HT1080 (cell line): ENCODE measurements at places on chromosomes 5 and 9. TPM values are rescaled to one million over a fixed set of nuclear protein-coding genes. Genes with fewer than 3 reads are reported as not detected.

DNA sequence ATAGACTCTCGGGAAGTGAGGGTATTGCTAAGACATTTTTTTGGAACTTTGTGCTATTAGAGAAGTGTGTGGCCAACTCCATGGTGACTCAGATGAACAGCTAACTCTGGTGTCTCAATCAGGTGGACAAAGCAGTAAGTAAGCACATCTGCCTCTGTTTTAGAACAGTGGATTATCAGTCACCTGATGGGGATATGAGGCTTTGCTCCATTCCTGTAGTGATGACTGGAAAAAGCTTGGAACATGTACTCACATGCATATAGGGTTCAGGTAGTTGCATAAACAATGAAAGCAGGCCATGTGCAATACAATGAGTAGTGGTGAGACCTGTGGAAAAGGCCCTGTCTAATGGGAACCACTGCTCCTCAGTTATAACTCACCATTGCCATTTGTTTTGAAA lies 168.2 kb upstream of the FBN2 start:
- DNase-seq, result peak; percentile 13

DNA sequence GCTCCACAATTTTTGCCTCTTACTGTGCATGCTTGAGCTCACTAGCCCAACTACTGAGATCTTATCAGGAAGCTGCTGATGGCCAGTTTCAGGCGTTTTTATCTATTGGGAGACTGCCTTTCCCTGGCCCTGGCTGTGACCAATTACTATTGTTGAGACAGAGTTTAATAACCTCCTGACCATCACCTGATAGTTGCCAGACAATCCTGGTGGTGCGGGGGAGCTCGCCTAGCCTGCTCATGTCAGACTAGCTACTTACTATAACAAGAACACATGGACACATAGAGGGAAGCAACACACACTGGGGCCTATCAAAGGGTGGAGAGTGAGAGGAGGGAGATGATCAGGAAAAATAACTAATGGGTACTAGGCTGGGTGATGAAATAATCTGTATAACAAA lies 13.0 kb upstream of the OXCT1 start:
- no peak for DNase-seq

The ST8SIA4 gene
- total RNA-seq, result not detected in 2 replicates

GRCh38 chr5:112549605-112550166 lies 130.6 kb upstream of the EPB41L4A start:
- no peak for DNase-seq

GRCh38 chr9:83081846-83082245 lies 18.9 kb upstream of the RASEF start:
- DNase-seq, result no peak

The TAF11L4 gene
- not detected in 2 replicates for total RNA-seq

The TLE1 gene
- 34.3 and 53.7 TPM in 2 replicates for total RNA-seq

The PRUNE2 gene
- 0.50 and 0.59 TPM in 2 replicates for total RNA-seq

- DNase-seq, result peak; percentile 95
Observed at GRCh38 chr5:159826351-159827214, 89.7 kb upstream of the ADRA1B start.

GRCh38 chr9:112884721-112885120 lies 6.0 kb downstream of the SLC46A2 start:
- DNase-seq, result no peak

GRCh38 chr5:79025054-79025472 lies 40.0 kb upstream of the ARSB start:
- peak; percentile 52 for DNase-seq

DNA sequence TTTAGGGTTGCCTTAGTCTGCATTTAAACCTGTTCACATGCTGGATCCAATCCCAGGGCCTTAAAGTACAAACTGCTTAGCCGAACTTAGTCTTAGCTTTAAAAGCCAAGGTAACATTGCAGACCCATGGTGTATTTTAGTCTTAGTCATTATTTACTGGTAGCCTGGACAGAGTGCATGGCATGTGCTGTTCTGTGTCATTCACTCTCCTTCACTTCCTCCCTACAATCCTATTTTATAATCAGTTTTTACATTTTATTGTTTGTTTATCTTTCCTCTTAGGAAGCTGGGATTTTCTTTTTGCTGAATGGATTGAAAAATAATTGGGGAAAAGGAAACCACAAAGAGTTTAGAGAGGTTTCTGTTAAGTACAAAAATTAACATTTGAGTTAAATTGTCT lies 29.4 kb upstream of the TAL2 start:
- no peak for DNase-seq

GRCh38 chr9:110830495-110830894 lies 161.9 kb downstream of the MUSK start:
- DNase-seq, result no peak

DNA sequence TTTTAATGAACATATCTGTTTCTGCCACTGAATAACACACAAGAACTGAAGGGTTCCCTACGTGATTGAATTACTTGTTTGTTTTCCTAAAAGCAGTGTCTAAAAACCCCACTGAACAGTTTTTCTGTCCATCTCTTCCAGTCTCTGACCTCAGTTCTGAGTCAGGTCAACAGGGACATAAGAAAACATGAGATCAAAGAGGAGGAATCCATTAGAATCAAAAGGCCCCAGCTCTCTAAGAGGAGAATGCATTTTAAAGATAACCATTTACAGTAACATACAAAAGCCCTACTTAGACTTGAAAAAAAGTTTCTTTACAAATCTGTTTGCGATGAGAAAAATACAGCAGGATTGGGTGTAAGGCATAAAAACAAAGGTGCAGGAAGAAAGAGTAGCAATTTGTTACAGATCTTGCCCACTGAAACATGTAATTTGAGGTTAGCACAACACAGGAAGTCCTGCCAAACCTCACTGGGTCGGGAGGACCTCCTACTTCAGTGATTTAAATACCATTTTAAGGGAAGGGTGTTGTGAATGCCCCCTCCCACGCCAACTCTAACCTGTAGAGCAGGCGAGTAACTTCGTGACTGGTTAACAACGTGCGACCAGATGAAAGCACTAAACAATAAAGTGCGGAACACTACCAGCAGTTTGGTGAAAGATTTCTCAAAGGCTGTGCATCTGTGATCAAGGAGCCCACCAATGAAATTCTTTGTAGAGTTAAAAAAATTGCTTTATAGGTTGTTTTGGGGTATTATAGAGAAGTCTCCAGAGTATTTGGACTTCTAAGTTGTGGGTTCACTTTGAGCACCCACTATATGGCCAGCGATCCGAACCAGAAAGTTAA lies 1.3 kb downstream of the QSOX2 start:
- DNase-seq, result no peak

DNA sequence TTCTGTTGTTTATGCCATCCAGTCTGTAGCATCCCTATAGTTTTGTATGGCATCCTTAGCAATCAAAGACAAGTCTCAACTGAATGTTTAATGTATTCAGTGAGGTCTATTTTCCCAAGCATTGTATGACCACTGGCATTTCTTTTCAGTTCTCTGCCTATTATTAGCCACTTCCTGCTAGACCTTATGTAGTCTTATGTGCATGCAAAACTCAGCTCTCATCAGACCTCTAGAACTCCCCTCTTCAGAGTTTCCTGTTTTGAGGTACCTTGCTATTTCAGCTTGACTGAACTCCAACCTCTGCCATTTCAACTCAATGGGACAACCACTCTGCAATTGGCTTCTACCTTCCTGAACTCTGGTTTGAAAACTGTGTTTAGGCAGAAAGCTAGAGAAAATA lies 113.2 kb downstream of the SLC25A46 start:
- DNase-seq, result no peak

GRCh38 chr5:123517476-123517875 lies 5.5 kb downstream of the CSNK1G3 start:
- no peak for DNase-seq

The GARIN3 gene
- total RNA-seq, result not detected in 2 replicates

The GNA14 gene
- not detected in 2 replicates for total RNA-seq

The IL13 gene
- total RNA-seq, result not detected in 2 replicates

- DNase-seq, result peak; percentile 96
Observed at GRCh38 chr5:52948418-52949076, 40.6 kb upstream of the ITGA2 start.

The ENTREP1 gene
- total RNA-seq, result 0.43 and 0.51 TPM in 2 replicates

The IL3 gene
- total RNA-seq, result not detected in 2 replicates

DNA sequence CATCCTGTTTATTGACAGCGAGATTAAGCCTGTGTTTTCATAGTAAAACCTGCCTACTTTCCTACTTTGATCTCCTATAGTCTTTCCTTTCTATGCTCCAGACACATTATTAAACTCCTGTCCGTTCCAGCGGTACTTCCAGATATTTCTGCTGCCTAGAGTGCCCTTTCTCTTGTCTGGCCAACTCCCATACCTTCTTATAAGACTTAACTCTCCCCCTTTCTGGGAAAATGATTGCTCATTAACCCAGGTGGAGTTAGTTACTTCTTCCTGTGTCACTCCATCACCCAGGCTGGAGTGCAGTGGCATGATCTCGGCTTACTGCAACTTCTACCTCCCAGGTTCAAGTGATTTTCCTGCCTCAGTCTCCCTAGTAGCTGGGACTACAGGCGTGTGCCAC lies 33.1 kb downstream of the KDM4C start:
- no peak for DNase-seq

The DOCK2 gene
- 2.1 and 2.9 TPM in 2 replicates for total RNA-seq

DNA sequence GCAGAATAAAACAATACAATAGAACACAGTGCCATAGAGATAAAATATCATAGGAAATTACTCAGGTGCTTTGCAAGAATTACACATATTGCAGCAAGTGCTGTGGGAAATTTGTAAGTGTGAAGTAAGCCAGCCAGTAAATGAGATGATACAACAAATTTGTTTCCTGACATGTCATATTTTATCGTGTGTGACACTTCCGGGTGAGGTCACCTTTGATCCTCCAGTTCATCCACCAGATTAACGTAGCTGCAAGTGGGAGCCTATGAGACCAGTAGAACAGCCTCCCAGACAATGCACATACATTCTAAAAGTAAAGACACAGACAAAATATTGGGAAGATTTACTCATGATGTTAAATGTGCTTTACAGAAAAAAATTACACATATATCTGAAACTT lies 72.2 kb downstream of the PRDM9 start:
- no peak for DNase-seq

- no peak for DNase-seq
Observed at GRCh38 chr9:127278372-127278771, 13.8 kb downstream of the GARNL3 start.

GRCh38 chr9:37693260-37693659 lies 42.5 kb downstream of the FRMPD1 start:
- DNase-seq, result peak; percentile 11

DNA sequence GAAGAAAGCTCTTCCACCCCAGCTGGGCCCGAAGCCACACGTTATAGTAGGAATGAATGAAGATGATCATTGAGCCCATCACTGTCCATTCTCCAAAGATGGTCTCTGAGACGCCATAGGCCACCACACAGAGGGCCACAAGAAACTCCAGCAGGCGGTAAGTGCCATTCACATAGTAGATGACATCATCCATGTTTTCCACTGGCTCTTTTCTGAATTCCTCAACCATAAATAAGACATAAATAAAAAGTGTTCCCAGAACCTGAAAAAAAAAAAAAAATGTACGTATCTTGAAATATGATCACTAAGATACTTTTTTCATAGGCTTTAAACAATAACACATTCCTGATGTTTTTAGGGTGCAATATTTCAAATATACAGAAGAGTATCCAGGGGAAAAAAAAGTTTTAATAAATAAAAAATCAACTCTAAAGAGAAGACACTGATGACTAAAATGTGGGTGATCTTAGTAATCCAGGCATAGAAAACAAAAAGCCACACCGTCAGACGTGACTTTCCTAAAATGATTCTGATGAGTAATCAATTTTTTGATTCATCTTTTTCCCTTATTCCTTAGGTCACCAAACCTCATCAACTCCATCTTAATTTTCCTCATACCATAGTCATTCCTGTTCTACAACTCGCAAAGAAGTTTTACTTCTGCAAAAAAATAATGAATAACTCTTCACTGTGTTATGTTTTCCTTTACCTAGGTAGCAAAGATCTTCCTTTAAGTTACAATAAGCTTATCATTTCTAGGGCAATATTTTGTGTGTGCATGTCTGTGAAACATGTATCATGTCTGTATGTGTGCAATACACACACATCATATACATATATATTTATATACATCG lies 47.8 kb downstream of the RNF145 start:
- no peak for DNase-seq

DNA sequence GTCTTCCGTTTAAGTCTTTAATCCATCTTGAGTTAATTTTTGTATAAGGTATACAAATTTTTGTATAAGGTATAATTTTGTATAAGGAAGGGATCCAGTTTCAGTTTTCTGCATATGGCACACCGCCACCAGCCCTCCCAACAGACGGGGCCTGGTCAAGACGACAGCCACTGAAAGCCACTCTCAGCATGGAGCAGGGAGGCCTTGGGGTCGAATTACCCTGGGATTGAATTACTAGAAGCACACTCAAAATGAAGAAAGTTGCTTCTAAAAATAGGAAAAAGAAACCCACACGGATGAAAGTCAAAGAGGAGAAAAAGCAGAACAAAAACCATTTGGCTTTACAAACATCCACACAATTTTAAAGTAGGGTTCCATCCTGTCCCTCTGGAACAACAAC lies 586.2 kb upstream of the ADAMTS16 start:
- no peak for DNase-seq

DNA sequence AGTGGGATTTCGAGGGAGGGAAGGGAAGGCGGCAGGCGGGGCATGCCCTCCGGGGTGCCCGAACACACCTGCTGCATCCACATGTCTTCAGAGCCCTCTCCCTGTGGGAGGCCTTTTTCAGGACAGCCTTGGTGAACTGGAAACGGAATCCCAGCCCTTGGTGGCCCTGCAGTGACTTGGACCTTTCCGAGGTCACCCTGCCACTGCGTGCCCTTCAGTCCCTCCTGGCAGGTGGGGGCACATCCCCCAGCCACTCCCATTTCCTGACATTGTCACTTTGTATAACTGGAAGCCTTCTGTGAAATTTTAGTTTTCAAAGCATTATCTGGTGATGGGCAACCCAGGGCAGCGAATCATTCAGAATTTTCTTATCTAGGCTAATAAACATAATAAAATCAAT lies 11.0 kb upstream of the AHRR start:
- DNase-seq, result no peak

DNA sequence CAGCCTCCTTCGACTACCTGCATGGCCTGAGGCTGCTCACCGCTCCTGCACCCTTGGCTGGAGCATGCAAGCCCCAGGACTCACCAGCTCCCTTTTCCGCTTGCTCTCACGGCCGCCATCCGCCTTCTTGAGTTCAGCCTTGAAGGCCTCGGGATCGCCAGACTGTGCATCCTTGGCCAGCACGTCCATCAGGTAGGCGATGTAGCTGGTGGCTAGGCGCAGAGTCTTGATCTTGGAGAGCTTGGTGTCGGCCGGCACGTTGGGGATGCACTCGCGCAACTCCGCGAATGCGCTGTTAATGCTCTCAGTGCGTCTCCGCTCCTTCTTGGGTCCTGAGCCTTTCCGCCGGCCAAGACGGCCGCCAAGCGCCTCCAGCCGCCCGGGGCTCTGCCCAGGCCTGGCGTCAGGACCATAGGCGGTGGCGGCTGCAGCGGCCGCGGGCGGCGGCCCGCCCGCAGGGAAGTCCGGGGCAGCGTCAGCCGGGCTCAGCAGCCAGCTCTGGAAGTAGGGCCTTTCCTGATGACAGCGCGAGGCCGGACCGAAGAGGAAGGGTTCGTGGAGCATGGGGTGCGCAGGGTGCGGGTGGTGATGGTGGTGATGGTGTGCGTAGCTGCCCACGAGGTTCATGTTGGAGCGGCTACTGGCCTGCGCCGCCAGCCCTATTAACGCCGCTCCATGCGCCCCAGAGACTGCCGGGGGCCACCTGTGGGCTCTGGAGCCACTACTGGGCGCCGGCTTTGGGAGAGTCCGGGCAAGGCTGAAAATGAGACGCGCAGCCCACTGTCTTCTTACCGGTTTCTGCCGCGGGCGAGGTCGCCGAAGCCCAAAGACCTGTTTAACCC lies 424 bp downstream of the HAND1 start:
- DNase-seq, result no peak
